Thyroid gland (tissue), 4 donors: ENCODE measurements at places on chromosomes 16 and 17. TPM values are rescaled to one million over a fixed set of nuclear protein-coding genes. Genes with fewer than 3 reads are reported as not detected.

DNA sequence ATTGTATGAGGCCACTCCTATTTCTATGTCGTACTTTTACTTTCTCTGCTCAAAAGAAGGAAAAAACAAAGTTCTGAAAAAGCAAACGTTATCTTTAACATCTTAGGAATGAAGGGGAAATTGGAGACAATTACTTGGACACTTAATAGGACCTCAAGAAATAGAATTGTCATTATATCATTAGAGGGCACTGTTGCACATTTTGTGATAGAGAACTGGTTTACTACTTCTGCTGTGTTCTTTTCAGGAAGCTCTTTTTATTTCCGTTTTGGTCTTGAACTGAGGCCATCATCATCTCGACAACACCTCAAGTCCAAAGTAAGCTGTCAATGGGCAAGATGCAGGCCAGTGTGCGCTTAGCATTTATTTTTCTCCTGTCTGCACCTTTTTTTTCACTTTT, 14.6 kb downstream of the COG4 start:
- no peak for DNase-seq

The PRKCA gene
- 6.7 TPM for total RNA-seq

DNA sequence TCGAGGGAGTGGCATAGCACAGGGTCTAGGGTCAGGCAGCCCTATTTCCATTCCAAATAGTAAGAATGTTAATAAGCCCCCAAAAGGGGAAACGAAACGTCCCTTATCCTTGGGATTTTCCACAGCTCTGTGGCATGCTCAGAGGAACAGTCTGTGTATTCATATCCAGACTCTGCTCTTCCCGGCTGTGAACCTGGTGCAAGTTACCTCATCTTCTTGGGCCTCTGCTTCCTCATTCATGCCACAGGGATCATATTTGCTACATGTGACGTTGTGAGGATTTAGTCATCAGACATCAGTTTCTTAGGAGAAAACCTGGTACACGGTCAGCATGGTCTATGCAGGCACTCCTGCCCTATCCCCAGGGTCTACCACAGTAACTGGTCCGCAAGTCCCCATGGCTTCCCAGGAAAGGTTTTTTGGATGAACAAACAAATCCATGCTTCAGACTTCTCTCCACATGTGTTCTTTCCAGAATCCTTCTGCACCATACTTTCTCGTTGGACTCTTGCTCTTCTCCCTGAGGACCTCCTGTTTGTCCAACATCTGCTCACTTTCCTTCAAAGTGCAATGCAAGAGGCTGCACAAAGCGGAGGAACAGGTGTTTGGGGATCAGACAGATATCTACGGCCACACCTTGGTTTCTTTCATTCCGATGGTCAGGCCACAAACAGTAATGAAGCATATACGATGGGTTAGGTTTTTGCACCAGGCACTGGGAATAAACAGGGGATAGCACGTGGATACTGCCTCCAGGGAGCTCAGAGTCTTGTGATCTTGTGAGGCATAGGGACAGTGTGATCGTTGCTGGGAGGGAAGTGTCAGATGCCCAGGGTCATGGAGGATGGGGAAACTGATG, 17.7 kb downstream of the GLP2R start:
- DNase-seq, result no peak

DNA sequence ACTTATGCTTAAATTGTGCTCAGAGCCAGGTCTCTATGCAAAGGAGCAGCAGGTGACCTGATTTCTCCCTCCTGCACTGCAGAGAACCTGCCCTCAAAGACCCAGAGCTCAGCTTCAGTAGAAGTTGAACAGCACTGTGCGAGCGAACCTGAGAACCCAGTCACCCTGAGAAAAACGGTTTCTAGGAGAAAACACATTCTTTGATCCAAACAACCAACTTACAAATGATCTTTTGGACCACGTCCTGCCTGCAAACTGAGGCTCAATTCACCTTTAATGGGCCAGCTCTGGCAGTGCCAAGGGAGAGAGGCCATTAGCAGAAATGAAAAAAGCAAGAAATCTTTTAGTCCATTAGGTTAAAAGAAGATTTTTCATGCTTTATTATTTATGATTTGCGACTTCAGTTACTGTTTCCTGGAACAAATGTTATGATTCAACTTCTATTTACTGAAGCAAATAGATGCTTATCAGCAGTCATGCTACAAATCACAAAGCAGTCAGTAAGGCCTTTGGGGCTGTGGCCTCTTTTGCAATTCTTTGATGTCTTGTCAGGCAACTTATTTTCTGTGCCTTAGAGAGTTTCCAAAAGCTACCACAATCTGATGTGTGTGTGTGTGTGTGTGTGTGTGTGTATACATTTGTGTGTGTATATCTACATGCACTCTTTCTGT, 65.7 kb upstream of the LRRC37A3 start:
- DNase-seq, result peak; percentile 62
